ENCODE measurements at places on chromosomes 4 and X.

GRCh38 chrX:133685822-133686221, 270.5 kb upstream of the GPC4 start:
- DNase-seq: peak; percentile 46

DNA sequence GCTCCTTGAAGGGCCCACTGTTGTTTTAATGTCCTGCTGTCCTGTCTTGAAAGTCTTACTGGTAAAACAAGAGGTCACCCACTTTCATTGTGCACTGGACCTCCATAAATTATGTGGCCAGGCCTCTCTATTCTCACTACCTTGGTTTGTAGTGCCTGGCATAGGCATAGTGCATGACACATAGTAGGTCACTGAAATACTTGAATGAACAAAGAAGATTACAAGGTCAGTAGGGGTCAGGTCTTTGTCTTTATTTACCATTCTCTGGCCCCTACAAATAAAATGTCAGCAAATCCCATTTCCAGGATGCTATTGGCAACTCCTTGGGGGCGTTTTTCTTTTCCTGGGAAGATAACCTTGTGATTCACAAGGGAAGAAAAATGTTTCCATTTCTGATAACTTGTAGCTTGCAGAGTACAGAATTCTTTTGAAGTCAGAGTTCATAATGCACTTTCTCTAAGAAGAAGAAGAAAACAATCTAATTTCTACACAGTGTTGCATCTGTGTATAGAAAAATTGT, 1.4 kb downstream of the PGM2 start:
- DNase-seq: no peak

- no peak for DNase-seq
These were observed 29.7 kb downstream of the BCOR start for GRCh38 chrX:40068048-40068447.

- DNase-seq: peak; percentile 25
These were observed 69.2 kb downstream of the PHKA1 start for GRCh38 chrX:72644946-72645345.

GRCh38 chrX:140724309-140724708, 14.8 kb downstream of the LINC00632 start:
- no peak for DNase-seq

DNA sequence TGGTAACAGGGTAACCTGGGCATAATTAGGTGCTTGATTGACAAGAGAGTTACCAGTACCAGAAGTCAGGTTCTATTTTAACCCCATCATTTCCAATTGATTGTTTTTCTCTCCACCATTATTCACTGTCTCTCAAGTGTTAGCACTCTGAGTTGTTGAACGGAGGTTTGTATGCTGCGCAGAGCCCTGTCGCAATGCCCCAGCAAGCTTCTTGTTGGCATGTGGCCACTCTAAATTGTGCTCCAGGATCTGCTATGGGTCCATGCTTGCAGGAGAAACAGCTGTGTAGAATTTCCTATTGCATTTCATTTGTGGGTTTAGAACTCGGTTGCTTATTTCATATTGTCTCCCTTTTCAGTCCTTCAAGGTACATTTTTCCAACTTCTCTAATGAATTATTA, 98.2 kb downstream of the KLHL8 start:
- no peak for DNase-seq

- DNase-seq: no peak
These were observed 72.6 kb upstream of the PTPN13 start for GRCh38 chr4:86521373-86521969.

DNA sequence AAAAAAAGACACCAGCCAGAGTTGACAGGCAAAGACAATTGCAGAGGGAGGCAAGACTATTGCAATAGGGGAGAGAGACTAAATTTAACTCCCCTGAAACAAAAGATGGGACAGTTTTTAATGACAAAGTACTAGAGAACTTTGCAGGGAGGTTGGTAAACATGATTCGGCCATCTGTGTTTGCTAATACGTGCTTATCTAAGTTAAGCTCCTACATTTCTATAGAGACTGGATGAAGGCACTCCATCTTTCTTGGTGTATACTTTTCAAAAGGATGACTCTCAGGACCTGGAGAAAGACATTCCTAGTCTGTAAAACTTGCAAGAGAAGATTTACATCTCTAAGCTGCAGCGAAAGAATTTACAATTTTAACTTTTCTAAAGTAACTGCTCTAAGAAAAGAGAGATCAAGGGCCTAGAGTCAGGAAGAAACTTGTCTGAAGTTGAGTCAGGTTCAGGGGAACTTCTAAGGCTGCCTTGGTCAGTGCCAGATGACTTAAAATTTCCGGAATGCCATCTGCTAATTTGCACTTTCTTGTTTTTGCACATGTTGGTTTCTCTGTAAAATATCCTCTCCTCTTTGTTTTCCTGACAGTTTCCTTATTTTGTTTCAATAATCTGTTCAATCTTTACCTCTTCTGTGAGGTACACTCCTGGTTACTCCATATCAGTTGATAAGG, 10.6 kb downstream of the ADAM29 start:
- DNase-seq: no peak

- no peak for DNase-seq
These were observed 59.9 kb downstream of the PROM1 start for GRCh38 chr4:16023776-16024408.

DNA sequence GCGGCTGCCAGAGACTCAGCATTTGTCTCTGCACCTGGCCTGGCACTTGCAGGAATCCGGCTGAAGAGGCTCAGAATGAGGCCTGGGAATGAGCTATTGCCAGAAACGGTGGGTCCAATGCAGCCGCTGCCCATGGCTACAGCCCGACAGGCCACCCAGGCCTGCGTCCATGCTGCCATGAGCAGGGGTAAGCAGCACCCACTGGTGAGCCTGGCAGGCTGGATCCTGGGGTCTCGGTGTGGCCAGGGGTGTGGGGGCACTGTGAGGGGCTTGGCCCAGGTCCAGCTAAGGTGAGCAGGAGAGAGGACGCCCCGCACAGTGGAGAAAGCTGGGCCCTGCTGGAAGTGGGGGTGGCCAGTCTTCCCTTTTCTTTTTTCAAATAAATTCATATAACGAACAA, 60.3 kb upstream of the MXD4 start:
- DNase-seq: no peak

GRCh38 chr4:118173126-118173525, 138.8 kb downstream of the NDST3 start:
- no peak for DNase-seq

DNA sequence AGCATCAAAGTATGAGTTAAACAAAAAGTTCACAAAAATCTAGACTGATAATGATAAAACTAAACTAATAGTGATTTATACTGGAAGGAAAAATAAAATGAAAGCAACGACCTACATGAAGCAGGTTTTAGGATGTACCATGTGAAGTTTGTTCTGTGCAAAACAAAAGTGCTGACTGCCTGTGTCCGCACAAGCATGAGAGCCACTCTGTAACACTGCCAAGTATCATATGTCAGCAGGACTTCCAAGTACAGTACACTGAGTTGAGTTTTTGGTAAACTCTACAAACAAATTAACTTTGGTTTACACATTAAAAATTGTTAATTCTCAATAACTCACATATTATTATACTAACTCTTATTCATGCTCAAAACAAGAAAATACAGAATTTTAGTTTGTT, 459.0 kb downstream of the PDGFC start:
- no peak for DNase-seq

DNA sequence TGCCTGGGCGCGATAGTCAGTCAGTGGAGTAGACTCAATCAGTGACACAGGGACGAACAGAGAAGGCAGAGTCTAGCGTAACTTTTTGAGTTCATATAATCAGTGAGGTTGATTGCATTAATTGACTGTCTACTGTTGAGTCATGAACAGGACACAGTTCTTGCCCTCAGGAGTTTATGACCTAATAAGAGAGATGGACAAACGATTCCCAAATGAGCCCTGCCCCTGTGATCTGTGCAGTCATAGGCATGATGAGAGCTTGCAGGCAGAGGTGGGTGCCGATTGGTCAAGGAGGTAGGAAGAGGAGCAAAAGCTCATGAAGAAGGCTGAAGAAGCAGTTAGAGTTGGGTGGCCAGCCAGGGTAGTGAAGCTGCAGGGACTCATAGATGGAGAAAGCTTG, 57.1 kb downstream of the ADD1 start:
- DNase-seq: no peak

- no peak for DNase-seq
These were observed 41.1 kb downstream of the HSD17B13 start for GRCh38 chr4:87281603-87282002.

- DNase-seq: no peak
These were observed 10.2 kb upstream of the STBD1 start for GRCh38 chr4:76296286-76296820.

- no peak for DNase-seq
These were observed 37.9 kb downstream of the RAP2C start for GRCh38 chrX:132181364-132181763.

GRCh38 chrX:100512471-100512870, 72.3 kb upstream of the TNMD start:
- DNase-seq: no peak

- DNase-seq: no peak
These were observed 77.8 kb upstream of the PRDX4 start for GRCh38 chrX:23589496-23589895.

DNA sequence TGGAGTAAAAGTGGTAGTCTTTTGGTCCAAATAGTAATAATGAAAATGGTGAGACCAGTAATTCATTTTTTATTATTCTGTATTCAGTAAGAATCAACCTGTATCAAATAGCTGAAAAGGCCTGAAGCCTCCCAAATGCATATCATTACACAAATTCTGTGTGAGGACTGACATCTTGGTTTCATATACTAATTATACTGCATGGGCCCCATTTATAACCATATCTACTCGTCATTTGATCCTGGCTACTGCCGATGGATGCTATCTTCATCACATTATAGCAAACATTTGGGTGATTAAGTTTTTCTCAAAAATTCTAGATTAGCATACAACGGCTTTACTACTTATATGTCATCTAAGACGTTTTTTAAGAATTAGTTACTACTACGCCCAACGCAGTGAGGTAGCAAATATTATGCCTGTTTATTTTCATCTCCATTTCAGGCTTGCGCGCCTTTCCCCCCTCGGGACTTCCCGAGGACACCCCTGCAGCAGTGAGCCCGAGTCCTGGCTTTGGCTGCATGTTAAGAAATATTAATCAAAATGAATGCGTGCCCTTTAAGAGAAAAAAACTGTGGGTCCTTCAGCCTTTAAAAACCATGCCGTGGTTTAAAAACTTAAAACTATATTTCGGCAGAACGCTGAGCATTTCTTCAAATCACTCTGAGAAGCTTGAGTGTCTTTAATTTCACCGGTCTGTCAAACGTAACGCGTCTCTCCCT, 814 bp upstream of the MMAA start:
- DNase-seq: peak; percentile 19

DNA sequence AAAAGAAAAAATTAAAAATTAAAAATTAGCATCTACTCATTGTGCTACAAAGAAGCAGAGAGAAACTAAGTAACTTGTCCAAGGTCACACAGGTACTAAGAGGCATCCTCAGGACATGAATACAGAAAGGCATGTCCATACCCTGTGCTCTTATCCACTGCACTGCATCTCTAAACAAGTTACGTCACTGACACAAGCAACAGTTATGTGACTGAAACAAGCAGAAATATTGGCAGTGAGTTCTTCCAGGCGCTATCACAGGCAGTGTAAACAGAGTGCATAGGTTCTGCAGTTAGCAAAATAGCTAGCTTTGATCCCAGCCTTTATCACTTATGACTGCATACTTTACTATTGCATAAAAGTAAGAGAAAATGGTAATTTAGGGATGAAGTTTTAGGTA, 7.9 kb downstream of the VEGFC start:
- no peak for DNase-seq

GRCh38 chr4:158722291-158722916, 792 bp downstream of the PPID start:
- DNase-seq: no peak

DNA sequence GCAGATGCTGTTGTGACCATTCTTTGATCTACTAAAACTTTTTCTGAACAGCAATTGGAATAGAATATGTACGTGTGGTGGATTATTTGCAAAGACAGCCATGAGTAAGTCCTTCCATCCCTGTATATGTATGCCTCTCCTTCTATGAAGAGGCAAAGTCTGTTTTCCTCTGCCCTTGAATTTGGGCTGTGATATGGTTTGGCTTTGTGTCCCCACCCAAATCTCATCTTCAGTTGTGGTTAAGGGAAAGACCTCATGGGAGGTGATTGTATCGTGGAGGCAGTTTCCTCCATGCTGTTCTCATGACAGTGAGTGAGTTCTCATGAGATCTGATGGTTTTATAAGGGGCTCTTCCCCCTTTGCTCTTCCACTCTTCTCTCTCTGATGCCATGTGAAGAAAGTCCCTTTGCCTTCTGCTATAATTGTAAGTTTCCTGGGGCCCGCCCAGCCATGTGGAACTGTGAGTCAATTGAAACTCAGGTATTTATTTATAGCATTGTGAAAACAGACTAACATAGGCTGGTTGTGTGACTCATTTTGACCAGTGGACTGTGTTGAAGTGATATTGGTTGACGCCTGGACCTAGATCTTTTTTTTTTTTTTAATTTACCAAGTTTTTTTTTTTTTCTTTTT, 108.3 kb upstream of the CAMK2D start:
- DNase-seq: no peak

DNA sequence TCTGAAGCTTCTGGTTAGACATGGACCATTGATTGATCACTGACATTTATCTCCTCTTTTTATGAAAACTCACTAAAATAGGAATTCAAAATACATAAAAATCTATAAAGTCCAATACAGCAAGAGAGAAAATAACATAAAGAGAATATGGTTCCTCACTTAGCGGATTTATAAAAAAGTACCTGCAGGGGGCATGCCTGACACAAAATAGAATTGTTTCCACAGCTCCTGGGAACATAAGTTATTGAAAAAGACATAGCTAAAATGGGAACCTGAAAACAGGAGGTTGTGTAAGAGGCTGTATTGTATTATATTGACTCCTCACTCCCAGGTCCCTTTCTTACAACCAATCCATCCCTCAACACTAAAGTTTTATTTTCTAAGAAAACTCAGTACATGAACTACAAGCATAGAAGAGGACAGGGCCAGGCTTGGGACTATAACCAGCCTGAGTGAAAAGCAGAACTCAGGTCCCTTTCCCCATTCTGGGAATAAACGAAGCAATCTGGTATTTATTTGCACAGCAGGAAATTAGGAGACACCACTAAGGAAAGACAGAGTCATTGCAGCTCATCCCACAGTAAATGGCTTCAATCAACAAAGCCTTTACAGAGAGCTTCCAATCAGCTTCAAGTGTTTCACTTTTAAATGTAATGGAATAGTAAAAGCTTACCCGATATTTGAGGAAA, 121.1 kb upstream of the NDST4 start:
- DNase-seq: peak; percentile 6

GRCh38 chr4:140300271-140300970, 73.0 kb upstream of the SCOC start:
- no peak for DNase-seq

- DNase-seq: no peak
These were observed 191.1 kb upstream of the ANXA3 start for GRCh38 chr4:78360466-78360865.

GRCh38 chrX:131987252-131987651, 35.9 kb upstream of the STK26 start:
- DNase-seq: no peak

DNA sequence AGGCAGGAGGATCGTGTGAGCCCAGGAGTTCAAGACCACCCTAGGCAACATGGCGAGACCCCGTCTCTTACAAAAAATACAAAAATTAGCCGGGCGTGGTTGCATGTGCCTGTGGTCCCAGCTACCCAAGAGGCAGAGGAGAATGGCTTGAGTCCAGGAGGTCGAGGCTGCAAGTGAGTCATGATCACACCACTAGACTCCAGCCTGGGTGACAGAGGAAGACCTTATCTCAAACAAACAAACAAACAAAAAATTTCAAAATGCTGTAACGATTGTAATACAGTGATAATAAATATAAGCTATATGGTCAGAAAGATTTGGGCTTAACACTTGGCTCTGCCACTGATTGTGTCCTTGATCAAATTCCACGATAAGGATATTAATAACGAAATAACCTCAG, 24.2 kb downstream of the SLC25A4 start:
- no peak for DNase-seq

GRCh38 chrX:70434352-70434866, 10.2 kb upstream of the DLG3 start:
- peak; percentile 89 for DNase-seq
